ENCODE measurements at places on chromosomes 11 and 22.
A peak's percentile ranks its signal among the peaks of the same experiment; 100 is the strongest.

GRCh38 chr11:123454796-123455195, 24.7 kb downstream of the GRAMD1B start:
- no peak for DNase-seq
- H3K27ac ChIP-seq = no peak overlapping the region
- no peak overlapping the region for H3K4me3 ChIP-seq
- H3K27me3 ChIP-seq = no peaks in the 10 kb centered on the region
- peaks cover 17% of the 10 kb centered on the region for H3K36me3 ChIP-seq
- no peaks in the 10 kb centered on the region for H3K4me1 ChIP-seq

DNA sequence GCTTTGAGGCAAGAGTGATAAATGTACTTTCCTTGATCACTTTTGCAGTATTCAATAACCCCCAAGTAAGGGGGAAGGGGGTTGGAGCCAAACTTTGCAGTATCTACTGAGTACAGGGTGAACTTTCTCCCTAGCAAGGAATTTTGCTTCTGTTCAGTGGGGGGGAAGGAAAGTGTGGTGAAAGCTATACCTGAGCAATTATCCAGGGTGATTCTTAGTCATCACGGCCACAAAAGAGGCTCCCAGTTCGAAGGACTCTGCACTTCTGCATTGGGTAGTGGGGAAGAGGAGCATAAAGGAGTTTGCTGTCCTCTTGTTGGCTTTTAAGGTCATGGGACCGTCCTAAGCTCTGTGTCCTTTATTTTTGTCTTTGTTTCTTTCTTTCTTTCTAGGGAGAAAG, 346.5 kb upstream of the SYN3 start:
- H3K27me3 ChIP-seq = no peaks in the 10 kb centered on the region
- no peaks in the 10 kb centered on the region for H3K36me3 ChIP-seq
- no peak overlapping the region for H3K4me3 ChIP-seq
- peak; percentile 24 for DNase-seq
- H3K27ac ChIP-seq = no peak overlapping the region

- H3K27me3 ChIP-seq = no peaks in the 10 kb centered on the region
- H3K36me3 ChIP-seq = no peaks in the 10 kb centered on the region
- no peak for DNase-seq
These were observed 160.0 kb downstream of the NAV2 start for GRCh38 chr11:19872512-19873145.

GRCh38 chr11:91365986-91366585, 858.5 kb upstream of the FAT3 start:
- no peak overlapping the region for H3K4me3 ChIP-seq
- no peak for DNase-seq
- no peaks in the 10 kb centered on the region for H3K4me1 ChIP-seq
- H3K27me3 ChIP-seq = no peaks in the 10 kb centered on the region
- no peaks in the 10 kb centered on the region for H3K36me3 ChIP-seq
- H3K27ac ChIP-seq = no peak overlapping the region

DNA sequence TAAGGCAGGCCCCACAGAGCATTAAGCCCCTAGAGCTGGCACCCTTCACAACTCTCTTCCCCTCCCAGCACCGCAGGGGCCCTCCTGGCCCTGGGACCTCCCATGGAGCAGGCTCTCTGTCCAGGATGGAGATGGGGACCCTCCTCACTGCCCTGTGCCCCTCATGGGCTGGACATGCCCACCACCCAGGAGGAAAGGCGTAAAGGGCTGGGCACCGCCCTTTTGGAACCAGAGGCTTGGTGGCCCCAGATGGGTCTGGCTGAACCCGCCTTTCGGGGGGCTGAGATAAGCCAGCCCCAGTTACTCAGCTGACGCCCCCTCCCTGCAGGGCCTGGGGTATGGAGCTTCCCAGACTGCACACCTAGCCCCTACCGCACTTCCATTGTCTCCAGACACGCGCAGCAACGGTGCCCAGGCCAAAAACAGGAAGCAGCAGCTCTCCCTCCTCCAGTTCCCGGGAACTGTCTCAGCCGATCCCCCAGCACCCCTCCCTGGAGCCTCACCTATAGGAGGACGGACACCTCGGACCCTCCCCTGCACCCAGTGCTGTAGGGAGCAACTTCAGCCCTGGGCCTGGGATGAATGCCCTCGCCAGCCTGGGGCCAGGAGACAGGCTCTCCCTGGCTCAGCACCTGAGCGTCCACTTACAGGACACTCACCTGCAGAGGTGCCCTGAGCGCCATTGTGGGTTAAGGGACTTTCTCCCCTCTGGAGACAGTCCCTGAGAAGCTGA, 1.6 kb upstream of the SUSD2 start:
- no peak for DNase-seq
- no peak overlapping the region for H3K27ac ChIP-seq
- no peak overlapping the region for H3K4me3 ChIP-seq
- no peaks in the 10 kb centered on the region for H3K27me3 ChIP-seq
- peaks cover 17% of the 10 kb centered on the region for H3K4me1 ChIP-seq
- H3K36me3 ChIP-seq = peaks cover 45% of the 10 kb centered on the region

DNA sequence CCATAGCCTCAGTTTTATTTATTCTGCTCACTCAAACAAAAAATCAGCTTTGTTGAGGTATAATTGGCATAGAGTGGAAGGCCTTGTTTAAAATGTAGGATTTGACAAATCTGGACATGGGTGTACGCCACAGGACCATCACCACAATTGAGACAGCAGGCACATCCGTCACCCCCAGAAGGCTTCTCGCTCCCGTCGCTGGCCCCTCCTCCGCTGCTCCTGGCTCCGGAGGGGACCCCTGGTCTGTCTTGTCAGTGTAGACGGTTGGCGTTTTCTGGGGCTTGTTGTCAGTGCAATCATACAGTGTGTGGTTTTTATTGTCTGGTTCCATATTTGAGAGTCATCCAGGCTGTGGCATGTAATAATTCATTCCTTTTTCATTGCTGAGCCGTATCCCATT, 97.6 kb downstream of the KCNQ1 start:
- no peak overlapping the region for H3K4me3 ChIP-seq
- H3K36me3 ChIP-seq = peaks cover 2% of the 10 kb centered on the region
- H3K27me3 ChIP-seq = no peaks in the 10 kb centered on the region
- no peak overlapping the region for H3K27ac ChIP-seq

DNA sequence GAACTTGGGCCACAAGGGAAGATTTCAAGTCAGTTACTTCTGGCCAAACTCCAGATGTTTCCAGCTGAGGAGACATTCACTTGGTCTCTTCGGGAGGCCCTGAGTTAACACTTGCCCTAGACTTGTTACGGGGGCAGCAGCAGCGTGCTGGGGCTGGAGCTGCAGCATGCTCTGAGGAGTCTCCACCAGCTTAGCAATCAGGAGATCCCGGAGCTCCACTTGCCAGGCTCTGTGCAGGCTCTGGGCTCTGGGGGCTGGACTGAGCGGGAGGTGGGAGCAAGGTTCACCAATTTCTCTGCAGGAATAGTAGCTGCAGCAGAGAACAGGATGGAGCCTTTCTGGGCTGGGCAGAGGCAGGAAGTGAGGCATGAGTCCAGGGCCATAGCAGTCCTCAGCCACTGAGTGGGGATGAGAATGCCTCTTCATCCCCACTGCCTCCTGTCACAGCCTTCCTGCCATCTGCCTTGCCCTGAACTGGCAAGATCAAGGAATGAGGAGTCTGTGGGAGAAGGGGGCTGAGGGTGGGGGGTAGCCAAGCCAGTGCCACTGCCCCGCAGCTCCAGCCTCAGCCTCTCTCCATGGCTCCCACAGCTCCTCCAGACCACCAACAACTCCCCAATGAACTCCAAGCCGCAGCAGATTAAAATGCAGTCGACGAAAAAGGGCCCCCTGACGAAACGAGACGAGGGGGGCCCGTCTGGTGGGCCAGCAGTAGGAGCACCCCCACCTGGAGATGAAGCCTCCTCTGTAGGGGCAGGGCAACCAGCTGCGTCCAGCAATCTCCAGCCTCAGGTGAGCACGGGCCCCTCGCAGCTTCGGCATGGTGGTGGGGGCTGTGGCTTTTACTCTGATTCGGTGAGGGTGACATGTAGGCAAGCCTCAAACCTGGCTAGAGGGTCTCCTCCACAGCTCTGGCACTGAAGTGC, 23.4 kb downstream of the GTPBP1 start:
- H3K4me1 ChIP-seq = peaks cover 11% of the 10 kb centered on the region
- H3K4me3 ChIP-seq = no peak overlapping the region
- H3K36me3 ChIP-seq = peaks cover 92% of the 10 kb centered on the region
- no peak for DNase-seq
- H3K27me3 ChIP-seq = no peaks in the 10 kb centered on the region
- no peak overlapping the region for H3K27ac ChIP-seq

GRCh38 chr11:26201411-26201810, 130.5 kb upstream of the ANO3 start:
- no peaks in the 10 kb centered on the region for H3K4me1 ChIP-seq
- H3K4me3 ChIP-seq = no peak overlapping the region
- no peak overlapping the region for H3K27ac ChIP-seq
- no peak for DNase-seq

- H3K4me3 ChIP-seq = no peak overlapping the region
- no peak for DNase-seq
- no peaks in the 10 kb centered on the region for H3K36me3 ChIP-seq
- peaks cover 10% of the 10 kb centered on the region for H3K4me1 ChIP-seq
- peaks cover 5% of the 10 kb centered on the region for H3K27me3 ChIP-seq
These were observed 2.3 kb downstream of the USP35 start for GRCh38 chr11:78190871-78191538.

DNA sequence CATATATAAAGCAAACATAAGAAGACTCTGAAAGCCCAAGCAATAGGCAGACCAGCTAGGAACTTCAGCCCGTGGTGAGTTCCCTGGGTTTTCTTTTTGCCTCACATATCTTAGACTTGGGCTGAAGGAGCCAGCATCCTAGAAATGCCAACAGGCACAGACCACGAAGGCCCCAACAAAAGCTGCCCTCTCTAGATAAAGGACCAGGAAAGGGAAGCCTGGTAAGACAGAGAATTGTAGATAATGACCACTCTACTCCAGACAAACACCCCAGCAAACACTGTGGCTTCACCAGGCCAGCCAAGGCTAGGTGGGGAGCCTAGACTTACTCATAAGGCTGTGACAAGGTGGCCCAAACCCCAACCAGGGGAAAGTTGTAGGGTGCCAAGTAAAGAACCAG, 11.2 kb downstream of the GAL start:
- DNase-seq = no peak
- H3K4me3 ChIP-seq = no peak overlapping the region
- H3K27me3 ChIP-seq = peaks cover 5% of the 10 kb centered on the region
- no peaks in the 10 kb centered on the region for H3K4me1 ChIP-seq

DNA sequence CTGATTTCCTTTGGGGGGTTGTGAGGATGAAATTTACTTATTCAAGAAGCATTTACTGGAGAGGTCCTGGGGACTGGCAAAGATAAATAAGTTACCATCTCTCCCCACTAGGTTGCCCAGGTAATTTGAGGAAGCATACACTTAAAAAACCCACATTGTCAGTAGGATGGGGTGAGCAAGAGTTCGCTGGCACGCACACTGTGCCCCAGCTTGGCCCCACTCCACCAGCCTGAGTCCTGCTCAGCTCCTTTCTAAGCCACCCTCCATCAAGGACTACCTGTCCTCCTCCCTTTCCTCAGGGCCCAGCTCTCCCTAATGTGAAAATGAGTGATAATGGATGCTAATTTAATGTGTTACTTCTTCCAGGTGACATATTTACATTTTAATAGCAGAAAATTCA, 216.5 kb upstream of the PLET1 start:
- no peak for DNase-seq
- no peak overlapping the region for H3K4me3 ChIP-seq
- H3K4me1 ChIP-seq = no peaks in the 10 kb centered on the region
- no peak overlapping the region for H3K27ac ChIP-seq

- H3K27me3 ChIP-seq = no peaks in the 10 kb centered on the region
- no peak overlapping the region for H3K27ac ChIP-seq
- H3K4me1 ChIP-seq = peaks cover 5% of the 10 kb centered on the region
These were observed 101.2 kb downstream of the CEP164 start for GRCh38 chr11:117428856-117429229.

GRCh38 chr11:31487848-31488247, 21.6 kb downstream of the IMMP1L start:
- no peak overlapping the region for H3K27ac ChIP-seq
- no peaks in the 10 kb centered on the region for H3K4me1 ChIP-seq
- no peaks in the 10 kb centered on the region for H3K36me3 ChIP-seq
- DNase-seq = peak; percentile 15
- H3K4me3 ChIP-seq = no peak overlapping the region
- H3K27me3 ChIP-seq = no peaks in the 10 kb centered on the region

DNA sequence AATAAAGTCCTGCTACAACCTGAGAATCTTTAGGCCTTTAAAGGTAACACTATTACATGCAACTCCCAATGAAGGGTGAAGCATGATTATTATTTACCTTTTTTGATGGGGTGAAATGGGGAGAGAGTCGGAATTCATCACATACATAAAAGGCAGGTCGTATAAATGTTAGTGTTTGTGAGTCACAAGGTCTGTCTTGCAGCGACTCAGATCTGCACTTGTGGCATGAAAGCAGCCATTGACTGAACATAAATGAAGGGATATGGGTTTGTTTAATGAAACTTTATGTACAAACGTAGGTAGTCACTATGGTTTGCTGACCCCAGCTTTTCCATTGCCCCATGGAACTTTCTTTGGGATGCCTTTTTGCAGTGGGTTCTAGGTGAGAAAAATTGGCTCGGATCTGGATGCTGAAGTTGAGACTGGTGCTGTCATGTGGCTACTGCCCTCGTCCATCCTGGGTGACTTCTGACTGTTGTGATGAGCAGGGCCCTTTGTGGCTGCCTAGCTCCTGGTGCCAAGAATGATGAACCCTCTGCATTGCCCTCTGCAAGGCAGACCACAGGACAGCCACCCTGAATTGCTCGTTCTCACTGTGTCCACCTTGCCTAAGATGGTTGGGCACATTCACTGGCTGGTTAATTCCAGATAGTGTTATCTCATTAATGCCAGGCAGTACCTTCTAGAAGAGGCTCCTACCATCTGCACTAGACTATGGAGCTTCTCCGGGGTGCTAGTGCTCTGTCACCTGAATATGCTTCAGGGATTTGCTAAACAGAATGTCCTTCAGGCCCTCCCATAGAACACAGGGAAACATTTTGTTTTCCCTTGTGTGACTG, 11.3 kb downstream of the GGTLC2 start:
- H3K27me3 ChIP-seq = peaks cover 3% of the 10 kb centered on the region
- no peak for DNase-seq
- H3K36me3 ChIP-seq = no peaks in the 10 kb centered on the region
- no peak overlapping the region for H3K4me3 ChIP-seq

GRCh38 chr11:27470166-27470565, 2.4 kb downstream of the LGR4 start:
- peak overlapping the region; percentile 86 for H3K27ac ChIP-seq
- no peak for DNase-seq
- H3K36me3 ChIP-seq = no peaks in the 10 kb centered on the region
- peaks cover 19% of the 10 kb centered on the region for H3K4me1 ChIP-seq

Measured in large intestine (tissue), 12 donors.